Epithelial cell of proximal tubule (primary cell): ENCODE measurements at places on chromosomes 2 and 18.

- no peak for DNase-seq
Observed at GRCh38 chr2:120448961-120449810, 103.2 kb downstream of the INHBB start.

DNA sequence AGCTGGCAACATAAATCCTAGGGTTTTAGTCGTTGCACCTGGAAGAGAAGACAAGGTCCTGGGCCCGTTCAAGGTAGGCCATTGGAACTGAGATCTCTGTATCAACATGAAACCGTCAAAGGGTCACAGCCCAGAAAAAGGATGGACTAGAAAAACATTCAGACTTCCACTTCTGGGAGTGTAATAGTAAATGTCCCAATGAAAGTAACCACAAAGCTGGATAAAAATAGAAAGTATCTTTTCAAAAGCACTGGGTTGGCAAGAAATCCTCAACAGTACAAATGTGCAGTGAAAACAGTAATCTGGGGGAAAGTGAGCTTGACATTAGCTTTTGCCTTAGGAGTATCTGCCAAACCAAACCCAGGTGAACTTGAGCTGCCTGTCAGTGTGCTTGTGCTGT is 12.9 kb downstream of the CGREF1 start:
- no peak for DNase-seq

DNA sequence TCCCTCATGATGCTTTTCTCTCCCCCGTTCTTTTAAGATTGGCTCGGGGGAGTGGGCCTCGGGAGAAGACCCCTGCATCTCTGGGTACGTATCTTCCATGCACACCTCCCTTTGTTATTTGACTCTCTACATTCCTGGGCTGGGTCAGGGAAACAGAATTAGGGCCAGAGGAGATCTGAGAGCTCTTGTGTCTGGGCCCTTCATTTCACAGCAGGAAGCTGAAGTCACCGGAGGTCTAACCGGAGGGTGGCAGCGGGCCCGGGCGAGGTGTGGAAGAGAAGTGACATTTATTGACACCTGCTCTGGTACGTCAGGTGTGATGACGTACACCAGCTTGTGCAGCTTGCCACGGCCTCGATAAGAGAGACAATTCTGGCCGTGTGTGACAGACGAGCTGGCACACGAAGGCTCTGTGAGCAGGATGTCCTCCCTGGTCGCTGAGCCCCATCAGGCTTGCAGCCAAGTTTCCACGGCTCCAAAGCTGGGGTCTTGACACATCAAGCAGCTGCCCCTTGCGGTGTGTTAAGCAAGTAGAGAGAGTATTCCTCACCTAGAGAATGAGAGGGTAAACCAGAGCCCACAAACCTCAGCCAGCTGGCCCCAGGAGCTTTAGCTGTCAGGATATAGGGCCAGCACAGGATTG is 30.4 kb downstream of the TOGARAM2 start:
- DNase-seq: no peak

DNA sequence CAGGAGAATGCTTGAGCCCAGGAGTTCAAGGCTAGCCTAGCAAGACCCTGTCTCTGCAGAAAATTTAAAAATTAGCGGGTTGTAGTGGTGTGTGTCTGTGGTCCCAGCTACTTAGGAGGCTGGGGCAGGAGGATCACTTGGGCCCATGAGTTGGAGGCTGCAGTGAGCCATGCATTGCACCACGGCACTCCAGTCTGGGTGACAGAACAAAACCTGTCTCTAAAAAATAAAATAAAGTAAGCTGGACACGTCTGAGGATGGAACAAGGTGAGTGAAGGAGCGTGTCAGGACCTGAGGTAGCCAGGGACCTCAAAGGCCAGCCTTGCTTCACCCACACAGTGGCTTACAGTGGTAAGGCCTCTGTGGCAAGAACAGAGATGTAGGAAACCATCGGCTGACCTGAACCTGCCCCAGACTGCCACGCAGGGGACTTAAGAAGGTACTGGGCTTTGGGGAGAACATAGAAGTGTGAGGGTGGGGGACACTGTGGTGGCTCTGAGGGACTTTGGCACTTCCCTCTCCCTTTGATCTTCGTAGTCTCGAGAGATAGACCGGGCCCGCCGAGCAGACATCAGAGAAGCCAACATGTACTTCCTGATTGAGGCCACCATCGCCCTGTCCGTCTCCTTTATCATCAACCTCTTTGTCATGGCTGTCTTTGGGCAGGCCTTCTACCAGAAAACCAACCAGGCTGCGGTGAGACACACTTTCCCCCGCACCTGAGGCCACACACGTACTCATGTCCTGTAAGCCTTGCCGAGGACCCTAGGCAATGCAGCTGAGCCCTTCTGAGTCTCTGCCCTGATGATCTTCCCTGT is 7.5 kb downstream of the SLC11A1 start:
- DNase-seq: no peak

- DNase-seq: peak; percentile 63
Observed at GRCh38 chr2:191376981-191377629, 131.9 kb downstream of the MYO1B start.

DNA sequence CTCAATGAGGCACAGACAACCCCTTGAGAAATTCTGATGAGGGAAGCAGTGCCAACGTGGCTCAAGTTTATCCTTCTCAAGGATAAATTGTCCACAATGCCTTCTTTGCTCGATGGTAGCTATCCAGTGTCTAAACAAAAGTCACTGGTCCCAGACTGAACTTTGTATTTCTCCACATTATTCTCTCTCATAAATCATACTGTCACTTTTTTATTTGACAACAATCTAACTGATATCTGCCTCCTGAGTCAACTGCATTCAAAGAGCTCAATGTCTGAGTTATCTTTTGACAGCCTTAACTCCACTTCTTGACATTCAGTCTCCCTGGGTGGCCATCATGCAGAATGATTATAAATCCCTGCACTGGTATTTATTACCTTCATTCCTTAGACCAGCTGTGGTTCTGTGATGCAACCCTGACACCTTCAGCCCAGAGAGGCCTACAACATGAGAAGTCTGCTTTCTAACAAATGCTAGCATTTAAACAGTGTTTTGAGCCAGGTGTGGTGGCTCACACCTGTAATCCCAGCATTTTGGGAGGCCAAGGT is 38.2 kb downstream of the IMMT start:
- no peak for DNase-seq

GRCh38 chr2:29196792-29197788 is 81.9 kb downstream of the CLIP4 start:
- DNase-seq: no peak

GRCh38 chr2:240374085-240374907 is 61.2 kb upstream of the GPC1 start:
- peak; percentile 19 for DNase-seq

- DNase-seq: peak; percentile 40
Observed at GRCh38 chr18:34767601-34768027, 57.5 kb downstream of the DTNA start.

- DNase-seq: no peak
Observed at GRCh38 chr2:46116553-46116991, 180.6 kb upstream of the EPAS1 start.

- no peak for DNase-seq
Observed at GRCh38 chr2:241033994-241034393, 35.6 kb downstream of the SNED1 start.

DNA sequence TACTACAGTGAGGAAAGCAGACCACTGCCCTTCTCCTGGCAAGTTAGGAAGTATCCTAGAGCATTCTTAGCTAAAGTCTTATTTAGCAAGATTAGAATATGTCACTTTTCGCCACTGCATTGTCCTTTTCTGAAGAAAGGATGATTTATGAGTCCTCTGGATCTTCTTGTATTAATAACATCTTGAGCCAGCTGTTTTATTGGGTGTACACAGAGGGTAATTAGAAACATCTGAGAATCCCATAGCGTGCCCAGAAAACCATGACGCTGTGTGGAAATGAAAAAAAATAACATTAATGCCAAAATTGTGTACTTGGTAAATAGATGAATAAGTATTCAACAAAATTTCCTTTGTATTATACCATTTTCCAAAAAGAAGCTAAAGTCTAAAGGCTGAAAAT is 198.7 kb downstream of the LTBP1 start:
- DNase-seq: no peak

DNA sequence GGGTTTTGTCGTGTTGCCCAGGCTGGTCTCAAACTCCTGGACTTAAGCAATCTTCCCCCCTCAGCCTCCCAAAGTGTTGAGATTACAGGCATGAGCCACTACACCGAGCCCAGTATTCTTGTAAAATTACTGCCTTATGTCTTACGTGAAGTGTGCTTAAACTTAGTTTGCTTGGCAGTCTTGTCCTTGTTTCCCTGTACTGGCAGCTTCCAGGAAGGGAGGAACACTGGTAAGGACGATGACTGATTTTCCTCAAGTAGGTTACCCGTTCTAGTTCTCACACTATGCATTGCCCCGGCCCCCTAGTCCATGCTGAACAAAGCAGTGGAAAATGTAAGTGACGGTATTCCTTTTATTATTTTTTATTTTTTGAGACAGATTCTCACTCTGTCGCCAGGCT is 19.7 kb upstream of the GATA6 start:
- no peak for DNase-seq

DNA sequence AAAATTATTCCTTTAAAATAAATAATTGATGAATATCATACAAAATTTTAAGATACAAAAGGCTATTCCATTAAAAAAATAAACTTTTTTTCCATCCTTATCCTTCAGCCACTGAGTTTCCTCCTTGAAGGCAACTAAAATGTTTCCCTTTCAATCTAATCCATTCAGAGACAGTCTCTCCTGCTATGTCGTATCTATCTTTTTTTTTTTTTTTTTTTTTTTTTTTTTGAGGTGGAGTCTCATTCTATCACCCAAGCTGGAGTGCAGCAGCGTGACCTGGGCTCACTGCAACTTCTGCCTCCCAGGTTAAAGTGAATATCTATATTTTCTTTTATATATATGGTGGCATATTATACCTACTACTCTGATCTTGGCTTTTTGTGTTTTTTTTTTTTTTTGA is 31.7 kb upstream of the SOS1 start:
- no peak for DNase-seq

DNA sequence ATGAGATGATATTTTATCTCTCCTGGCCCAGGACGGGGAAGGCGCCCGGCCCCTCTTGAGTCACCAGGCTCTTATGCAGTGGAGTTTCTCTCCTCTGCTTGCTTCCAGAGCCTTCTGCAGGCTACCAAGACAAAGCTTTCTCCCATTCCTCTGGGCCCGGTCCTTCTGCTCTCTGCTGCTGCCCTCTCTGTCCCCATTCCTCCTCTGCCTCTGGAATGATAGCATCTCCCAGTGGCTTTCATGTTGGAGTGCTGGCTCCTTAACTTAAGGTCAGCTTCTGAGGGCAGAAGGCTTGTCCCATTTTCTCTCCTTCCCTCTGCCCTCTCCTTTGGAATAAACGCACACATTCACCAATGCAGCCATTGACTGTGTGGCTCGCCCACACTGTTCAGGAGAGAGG is 86.2 kb downstream of the SDC1 start:
- no peak for DNase-seq

DNA sequence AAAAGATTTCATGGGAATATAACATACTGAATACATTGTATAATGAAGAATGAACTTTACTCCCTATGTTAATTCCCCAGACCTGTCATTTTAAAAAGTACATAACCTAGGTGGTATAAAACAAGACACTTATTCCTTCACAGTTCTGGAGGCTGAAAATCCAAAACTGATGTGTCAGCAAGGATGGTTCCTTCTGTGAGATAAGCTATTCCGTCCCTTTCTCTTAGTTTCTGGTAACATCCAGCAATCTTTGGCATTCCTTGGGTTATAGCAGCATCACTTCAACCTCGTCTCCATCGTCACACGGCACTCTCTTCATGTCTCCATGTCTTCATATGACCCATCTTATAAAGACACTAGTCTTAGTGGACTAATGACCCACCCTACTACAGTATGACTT is 93.9 kb downstream of the ASXL2 start:
- no peak for DNase-seq

- no peak for DNase-seq
Observed at GRCh38 chr2:109415581-109416013, 198.2 kb downstream of the SEPTIN10 start.

- DNase-seq: no peak
Observed at GRCh38 chr2:151808258-151809072, 19.8 kb downstream of the ARL5A start.

- peak; percentile 44 for DNase-seq
Observed at GRCh38 chr2:235746257-235746934, 252.6 kb downstream of the AGAP1 start.

- DNase-seq: no peak
Observed at GRCh38 chr2:9800639-9800974, 42.7 kb upstream of the TAF1B start.

- DNase-seq: no peak
Observed at GRCh38 chr2:167718560-167718959, 528.8 kb downstream of the STK39 start.

- no peak for DNase-seq
Observed at GRCh38 chr2:233414777-233415570, 60.7 kb downstream of the DGKD start.

DNA sequence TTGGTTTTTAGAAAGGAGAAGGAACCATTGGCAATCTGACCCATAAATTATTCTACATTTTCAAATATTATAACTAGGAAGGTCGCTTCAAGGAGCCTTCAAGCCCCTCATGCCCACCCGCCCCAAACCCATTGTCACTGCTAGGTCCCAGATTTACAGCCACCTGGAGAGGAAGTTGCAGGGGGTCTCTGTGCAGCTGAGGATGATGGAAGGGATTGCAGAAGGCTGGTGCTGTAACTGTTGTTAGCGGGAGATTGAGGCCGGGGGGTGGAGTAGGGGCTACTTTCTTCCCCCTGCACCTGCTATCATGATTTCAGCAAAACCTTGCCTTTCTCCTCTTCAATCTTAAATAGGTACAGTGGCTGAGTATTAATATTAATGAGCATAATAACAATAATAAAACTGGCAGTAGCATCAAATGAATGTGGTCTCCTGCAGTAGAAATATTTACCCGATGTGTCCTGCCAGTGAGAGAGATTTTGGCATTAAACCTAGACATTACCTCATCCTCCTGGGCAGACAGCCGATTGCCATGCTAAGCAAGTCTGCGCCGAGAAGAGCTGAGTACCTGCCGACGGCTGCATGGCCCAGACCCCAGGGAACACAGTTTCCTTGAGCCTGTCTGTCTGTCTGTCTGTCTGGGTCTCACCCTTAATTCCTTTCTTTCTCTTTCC is 225.4 kb downstream of the FAM210A start:
- DNase-seq: peak; percentile 43

DNA sequence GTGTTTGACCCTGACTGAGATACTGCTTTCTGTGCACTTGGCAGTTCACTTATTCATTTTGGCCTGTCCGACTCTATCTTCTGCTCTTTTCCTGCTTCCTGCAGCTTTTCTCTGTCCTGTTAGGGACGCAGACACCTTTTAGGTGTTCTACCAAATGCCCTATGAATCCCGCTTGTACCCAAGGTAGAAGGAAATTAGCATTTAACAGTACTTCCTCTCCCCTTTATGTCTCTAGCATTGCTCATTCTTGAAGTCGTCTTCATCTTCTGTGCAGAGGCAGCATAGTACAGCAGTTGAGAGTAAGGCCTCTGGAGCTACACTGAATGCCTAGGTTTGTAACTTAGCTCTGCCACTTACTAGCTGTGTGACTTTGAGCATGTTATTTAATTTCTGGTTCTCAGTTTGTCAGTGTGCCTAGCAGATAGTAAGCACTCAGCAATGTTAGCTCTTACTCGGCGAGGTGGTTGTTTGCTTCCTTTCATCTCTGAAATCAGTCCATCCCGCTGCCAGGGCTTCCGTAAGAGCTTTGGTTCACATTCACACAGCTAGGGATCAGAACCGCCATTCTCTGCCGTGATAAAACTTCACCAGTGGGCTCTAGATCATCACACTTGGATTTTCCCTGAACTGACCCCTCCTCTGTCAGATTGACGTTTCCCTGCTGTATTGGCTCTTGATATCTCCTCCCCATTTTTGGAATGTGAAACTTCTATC is 1.4 kb downstream of the CCT7 start:
- no peak for DNase-seq
